ENCODE measurements at places on chromosomes 6 and 20.

DNA sequence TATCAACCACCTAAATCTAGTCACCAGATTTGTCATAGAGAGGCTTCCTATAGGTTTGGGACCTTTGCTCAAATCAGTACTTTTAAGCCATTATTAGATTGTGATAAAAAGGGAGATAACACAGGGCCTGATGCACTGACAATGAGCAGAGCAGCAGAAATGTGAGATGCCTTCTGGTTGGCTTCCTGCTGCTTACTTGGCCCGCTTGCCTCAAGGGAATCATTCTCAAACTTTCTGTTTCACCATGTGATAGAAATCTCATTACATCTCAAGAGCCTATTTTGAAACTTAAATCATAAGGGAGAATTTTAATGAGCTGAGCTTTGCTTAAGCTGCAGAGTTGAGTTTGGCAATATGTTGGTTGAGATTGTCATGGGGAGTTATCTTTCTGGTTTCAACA is 606.0 kb downstream of the DHX35 start:
- no peak for DNase-seq

DNA sequence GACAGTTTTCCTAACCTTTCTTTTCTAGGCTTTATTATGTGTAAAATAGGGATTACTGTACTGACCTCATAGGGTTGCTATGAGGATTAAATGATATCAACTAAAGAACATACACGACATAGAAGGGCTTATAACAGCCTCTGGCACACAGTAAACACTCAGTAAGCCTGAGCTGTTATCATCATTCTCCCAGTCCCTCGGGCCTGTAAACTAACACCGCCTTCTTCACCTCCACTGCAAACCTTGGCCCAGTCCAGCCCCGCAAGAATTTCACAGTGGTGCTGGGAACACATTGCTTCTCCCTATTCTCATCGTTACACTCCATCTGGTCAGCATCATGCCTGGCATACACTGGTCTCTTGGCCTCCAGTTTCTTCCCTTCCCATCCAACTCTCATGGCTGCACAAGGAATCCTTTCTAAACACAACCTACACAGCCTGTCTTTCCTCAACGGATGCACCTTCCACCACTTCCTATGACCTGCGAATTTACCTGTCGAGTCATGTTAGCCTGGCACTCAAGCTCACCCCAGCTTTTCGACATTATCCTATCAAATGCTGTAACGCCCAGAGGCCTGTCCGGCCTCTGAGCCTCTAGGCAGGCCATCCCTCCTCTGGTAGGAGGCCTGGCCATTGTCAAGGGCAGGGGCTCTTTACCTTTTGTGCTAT is 92.1 kb downstream of the FYN start:
- DNase-seq, result no peak

DNA sequence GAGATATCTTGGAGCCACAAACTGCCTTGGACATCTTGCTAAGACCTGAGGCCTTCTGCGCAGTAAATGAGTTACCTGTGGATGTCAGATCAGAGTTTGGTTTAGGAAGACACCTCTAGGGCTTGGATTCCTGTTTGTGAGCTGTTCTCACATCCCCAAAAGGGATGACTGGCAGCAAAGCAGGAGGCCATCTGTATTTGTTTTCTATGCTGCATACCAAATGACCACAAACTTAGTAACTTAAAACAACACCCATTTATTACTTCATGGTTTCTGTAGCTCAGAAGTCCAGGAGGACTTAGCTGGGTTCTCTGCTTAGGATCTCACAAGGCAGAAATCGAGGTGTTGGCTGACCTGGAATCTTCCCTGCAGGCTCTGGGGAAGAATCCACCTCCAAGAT is 116.7 kb downstream of the UNC5CL start:
- DNase-seq, result no peak

GRCh38 chr20:6704132-6704861 is 63.2 kb upstream of the BMP2 start:
- DNase-seq, result no peak

DNA sequence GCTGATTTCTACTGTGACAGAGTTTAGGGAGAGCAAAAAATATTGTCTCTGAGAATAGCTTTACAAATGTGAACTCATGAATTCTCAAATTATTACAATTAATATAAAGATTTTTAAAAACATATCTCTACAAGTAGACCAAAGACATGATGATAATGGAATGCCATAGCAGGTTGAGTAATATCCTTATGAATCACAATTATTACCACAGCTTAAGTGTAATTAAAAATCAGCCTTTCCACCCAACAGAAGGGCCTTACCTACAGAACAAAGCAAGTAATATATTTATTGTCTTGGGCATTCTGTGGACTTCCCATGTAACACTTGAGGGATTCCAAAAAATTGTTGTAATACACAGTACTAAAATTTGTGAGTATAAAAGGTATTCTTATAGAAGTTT is 1099.6 kb upstream of the GJE1 start:
- no peak for DNase-seq

DNA sequence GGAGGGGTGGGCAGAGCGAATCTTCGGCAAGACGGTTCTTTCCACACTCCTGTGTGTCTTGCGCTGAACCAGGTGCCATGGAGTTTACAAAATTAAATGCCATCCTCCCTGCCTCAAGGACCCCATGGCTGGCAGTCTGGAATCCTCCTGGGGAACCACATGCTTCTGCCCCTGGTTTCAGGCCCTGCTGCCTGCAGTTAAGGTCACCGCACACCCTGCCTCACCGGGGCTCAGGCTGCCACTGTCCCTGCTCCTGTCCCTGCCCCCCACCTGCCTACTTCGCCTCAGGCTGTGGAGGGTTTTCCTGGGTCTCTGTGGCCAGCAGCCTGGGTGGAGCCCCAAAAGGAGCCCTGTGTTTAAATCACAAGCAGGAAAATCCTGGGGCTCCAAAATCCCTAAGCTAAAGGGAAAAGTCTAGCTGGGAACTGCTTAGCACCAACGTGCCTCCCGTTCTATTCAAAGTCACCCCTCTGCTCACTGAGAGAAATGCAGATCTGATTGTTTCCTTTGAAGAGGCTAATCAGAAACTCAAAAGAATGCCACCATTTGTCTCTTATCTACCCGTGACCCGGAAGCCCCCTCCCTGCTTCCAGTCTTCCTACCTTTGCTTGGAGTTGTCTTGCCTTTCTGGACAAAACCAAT is 10.6 kb upstream of the TTLL2 start:
- DNase-seq, result no peak

DNA sequence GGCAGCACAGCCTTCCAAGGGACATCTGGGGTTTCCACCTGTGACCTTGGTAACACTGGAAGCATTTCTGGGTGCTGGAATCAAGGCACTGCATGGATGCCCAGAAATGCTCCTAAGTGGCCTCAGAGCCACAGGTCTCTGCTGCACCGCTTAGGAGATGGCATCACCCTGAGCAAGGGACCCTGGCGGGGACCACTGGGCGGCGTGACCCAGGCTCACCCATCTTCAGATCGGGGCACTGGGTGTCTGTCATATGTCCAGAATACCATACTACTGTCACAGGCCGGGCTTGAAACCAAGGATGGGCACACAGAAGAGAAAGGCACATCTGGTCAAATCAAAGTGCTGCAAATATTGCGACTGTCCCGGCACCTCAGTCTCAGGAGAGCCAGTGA is 45.9 kb downstream of the SSR1 start:
- no peak for DNase-seq

GRCh38 chr6:158312672-158313397 is 570 bp downstream of the TULP4 start:
- no peak for DNase-seq

DNA sequence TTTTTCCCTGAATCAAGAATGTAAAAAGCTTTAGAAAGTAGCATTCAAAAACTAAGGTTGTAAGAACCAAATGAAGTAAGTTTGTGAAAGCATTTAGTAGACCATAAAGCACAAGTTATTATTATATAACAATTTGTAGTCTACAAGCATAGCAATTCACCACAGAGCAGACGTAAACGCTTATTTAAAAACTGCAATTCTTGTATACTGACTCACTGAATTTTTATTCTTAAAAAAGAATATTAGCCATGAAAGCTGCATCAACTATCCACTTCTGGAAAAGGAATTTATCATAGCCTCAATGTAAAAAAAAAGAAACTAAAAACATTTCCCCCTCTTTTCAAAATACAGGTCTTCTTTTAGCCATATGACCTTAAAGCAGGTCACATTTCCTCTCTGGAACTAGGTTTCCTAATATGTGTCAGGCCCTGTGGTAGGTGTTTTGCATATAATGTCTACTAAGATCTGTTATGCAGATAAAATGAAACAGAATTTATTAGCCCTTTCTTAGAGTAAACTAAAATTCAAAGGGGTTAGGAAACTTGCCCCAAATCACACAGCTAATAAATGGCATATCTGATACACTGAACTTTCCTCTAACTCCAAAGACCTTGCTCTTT is 2.1 kb downstream of the MAP3K7 start:
- peak; percentile 16 for DNase-seq

DNA sequence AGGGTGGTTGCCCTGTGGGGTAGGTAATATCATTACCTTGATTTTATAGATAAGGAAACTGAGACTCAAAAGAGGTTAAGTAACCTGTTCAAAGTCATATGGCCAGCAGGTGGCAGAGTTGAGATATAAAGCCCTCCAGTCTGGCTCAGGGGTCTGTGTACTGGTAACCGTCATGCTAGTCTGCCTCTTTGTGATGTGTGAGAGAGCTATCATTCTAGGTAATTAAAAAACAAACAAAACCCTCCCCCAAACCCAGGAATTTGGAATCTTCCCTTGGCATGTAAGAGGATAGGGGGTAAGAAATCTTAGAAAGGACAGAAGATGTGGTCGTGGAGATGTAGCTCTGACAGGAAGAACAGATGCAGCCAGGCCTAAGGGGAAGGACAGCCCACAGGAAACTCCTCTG is 206.0 kb downstream of the CDC5L start:
- peak; percentile 16 for DNase-seq

GRCh38 chr6:65979120-65979519 is 272.1 kb upstream of the EYS start:
- DNase-seq, result no peak

DNA sequence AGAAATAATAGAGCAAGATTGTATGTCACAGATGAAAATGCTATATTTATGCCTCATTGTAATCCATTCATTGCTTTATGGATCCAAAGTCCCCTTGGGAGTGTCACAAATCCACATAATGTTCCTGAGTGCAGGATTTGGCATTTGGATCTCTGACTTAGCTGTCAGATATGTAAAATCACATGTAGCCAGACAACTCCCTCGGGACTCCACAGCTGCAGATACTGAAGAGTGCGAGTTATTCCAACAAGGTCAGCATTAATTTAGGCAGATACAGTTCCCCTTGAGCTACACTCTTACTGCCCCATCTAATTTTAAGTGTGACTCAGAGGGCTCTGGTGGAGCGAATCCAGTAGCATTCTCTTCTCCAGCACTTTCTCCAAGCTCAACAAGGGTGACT is 433.2 kb downstream of the CD83 start:
- no peak for DNase-seq

DNA sequence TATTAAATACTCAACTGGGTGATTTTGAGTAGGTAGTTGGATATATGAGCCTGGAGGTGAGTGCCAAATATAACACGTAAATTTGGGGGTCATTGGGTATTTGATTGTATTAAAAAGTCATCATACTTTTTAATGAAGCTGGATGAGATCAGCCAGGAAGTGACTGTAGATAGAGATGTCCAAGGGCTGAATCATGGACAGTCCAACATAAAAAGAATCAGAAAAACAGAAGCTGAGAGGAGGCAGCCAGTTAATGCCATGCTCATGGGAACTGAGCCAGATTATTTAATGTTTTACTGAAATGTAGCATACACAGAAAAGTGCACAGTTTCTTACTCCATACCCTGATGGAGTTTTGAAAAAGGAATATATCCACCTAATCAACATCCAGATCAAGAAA is 435.5 kb upstream of the PLCB4 start:
- no peak for DNase-seq

DNA sequence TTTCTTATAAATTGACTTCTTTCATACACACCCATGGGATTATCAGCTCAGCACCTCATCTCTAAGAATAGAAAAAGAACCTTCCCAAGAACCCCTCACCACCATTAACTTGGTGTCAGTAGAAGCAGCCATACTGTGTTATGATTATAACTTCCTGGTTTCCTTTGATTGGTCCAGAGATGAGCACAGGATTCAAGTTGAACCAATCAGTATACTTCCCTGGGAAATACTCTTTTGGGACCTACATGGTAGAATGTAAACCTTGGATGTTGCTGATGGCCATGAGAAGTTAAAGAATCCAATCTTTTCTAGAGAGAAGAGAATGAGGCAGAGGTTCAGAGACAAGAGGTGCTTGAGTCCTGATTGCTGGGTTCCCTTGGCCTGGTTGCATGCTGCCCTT is 190.8 kb downstream of the BMP7 start:
- DNase-seq, result no peak

- no peak for DNase-seq
Measured at GRCh38 chr6:2432292-2432691, 186.9 kb upstream of the GMDS start.

DNA sequence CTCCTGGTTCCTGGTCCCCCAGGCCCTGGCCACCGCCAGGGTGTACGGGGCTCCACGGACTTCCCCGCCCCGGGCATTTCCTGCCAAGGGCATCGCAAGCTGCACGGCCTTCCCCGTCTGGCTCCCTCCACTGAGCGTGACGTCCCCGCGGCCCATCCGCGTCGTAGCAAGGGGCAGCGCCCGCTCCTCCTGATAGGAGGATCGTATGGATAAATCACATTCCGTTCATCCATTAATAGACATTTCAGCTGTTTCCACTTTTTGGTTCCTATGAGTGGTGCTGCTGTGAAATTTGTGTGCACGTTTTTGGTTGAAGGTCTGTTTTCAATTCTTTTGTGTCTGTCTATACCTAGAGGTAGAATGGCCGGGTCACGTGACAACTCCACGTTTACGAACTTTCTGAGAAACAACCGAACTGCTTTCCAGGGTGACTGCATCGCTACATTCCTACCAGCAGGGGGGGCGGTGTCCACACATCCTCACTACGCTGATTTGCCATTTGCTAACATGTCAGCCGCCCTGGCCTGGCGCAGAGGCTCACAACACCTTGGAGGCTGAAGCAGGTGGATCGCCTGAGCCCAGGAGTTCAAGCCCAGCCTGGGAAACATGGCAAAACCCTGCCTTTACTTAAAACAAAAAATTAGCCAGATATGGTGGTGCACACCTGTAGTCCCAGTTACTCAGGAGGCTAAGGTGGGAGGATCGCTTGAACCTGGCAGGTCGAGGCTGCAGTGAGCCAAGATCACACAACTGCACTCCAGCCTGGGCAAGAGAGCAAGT is 37.7 kb downstream of the KCNQ2 start:
- DNase-seq, result peak; percentile 75

DNA sequence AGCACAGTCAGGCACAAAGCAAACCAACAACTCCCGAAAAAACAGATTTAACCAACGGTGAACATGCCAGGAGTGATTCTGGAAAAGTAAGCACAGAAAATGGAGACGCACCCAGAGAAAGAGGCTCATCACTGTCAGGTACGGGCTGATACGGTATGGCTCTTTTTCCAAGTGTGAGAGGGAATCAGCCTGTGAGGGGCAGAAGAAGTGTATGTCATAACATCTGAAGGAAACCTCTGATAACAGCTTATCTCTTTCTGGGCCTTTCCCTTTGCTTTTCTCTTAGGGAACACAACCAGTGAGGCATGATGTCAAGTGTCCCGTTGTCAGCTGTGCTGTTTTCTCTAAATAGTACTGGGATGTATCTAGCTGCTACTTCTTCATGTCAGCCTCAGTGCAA is 32.1 kb downstream of the ARFGEF2 start:
- DNase-seq, result no peak

Measured in T-helper 1 cell (primary cell).